MG63 (cell line): ENCODE measurements at places on chromosomes 5 and 9. TPM values are rescaled to one million over a fixed set of nuclear protein-coding genes. Genes with fewer than 3 reads are reported as not detected.
A peak's percentile ranks its signal among the peaks of the same experiment; 100 is the strongest.

The KCNN2 gene
- total RNA-seq, result not detected in 2 replicates

- DNase-seq, result peak; percentile 61
These were observed 117.3 kb downstream of the GDNF start for GRCh38 chr5:37722236-37723161.

The CCDC171 gene
- total RNA-seq, result 6.6 and 9.1 TPM in 2 replicates

GRCh38 chr5:9025942-9026341 is 519.9 kb downstream of the SEMA5A start:
- no peak for DNase-seq

The ARHGAP26 gene
- 1.3 and 9.5 TPM in 2 replicates for total RNA-seq

The ANXA2R gene
- total RNA-seq, result 0.12 and 4.3 TPM in 2 replicates

The HTR1A gene
- not detected in 2 replicates for total RNA-seq

The PSMB7 gene
- total RNA-seq, result 82.8 and 179 TPM in 2 replicates

The ZDHHC11 gene
- total RNA-seq, result 0.56 TPM in 1 of 2 replicates, not detected in the other

GRCh38 chr5:145697251-145697990 is 137.7 kb downstream of the PRELID2 start:
- peak; percentile 17 for DNase-seq

DNA sequence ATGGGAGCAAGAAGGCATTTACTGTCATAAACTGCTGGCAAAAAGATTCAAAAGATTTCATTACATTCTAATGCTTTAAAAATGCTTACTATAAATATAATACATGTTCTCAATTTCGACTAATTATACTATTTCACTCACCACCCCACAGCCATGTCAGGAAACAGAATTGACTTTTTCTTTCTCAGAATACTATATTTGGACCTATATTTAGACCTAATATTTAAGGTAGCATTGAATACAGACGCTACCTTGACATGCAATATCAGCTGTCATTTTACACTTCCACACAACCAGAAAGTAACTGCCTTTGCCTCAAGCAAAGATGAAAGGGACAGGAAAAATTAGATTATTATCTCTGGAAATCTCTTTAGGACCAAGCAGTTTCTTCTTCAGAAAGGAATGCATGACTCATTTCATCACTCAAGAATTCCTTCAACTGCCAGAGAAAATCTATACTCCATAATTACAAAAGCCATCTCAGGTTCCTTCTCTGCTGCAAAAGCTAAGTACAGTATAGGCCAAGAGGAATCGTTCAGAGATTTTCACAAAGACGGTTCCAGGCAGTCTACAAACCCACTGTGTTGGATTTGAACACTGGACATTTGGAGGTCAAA is 11.8 kb upstream of the UBE2QL1 start:
- no peak for DNase-seq

GRCh38 chr5:131396015-131396414 is 132.2 kb downstream of the CDC42SE2 start:
- DNase-seq, result no peak

- DNase-seq, result no peak
These were observed 169.5 kb downstream of the TLR4 start for GRCh38 chr9:117873664-117874063.

The SARDH gene
- total RNA-seq, result 0.66 TPM in 1 of 2 replicates, not detected in the other

The ARRDC1 gene
- 11.9 and 36.0 TPM in 2 replicates for total RNA-seq

The FOXD4L4 gene
- total RNA-seq, result not detected in 2 replicates
